8988T (cell line): ENCODE measurements at places on chromosomes 1 and 21.

DNA sequence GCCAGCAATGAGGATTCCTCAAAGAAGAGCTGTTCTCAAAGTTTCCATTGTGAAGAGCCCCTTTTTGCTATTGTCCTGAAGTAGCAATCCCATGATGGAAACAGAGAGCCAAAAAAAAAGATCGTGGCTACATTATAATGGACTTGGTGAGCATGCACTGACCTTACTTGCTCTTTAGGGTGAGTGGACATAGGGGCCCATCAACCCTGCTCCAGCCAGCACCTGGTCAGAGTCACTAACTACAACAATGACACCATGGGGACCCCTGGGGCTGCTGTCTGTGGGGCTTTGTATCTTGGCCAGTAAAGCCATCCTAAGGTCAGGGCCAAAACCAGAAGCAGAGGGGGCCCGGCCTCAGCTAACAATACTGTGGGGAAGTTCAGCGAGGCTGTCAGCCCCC lies 30.4 kb upstream of the RAB4A start:
- DNase-seq = no peak

- DNase-seq = no peak
Measured at GRCh38 chr1:88973520-88974137, 18.8 kb downstream of the KYAT3 start.

DNA sequence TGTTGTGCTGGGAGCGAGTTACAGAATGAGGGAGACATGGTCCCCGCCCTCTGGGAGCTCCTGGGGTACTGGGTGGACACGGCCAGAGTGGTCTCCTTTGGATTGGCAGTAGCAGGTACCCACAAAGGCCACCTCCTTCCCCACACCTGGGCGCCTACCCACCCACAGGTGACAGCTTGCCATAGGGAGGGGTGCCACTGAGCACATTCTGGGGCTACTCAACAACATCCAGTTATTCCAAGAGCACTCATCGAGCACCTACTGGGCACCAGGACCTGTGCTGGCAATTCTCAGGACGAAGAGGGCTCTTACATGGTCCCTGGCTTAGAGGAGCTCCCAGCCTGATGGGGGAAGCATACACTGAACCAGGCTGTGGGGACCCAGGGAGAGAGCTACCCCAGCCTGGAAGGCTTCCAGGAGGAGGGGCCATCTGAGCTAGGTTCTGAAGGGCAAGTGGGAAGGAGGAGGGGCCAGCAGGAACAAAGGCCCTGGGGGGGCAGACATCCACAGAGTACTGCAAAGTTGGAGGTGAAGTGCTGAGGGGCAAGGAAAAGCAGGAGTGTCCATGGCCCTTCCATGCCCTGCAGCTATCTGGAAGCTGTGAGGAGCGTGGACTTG lies 22.0 kb downstream of the MRPL37 start:
- DNase-seq = no peak

GRCh38 chr1:192929597-192929996 lies 120.8 kb downstream of the RGS2 start:
- no peak for DNase-seq

DNA sequence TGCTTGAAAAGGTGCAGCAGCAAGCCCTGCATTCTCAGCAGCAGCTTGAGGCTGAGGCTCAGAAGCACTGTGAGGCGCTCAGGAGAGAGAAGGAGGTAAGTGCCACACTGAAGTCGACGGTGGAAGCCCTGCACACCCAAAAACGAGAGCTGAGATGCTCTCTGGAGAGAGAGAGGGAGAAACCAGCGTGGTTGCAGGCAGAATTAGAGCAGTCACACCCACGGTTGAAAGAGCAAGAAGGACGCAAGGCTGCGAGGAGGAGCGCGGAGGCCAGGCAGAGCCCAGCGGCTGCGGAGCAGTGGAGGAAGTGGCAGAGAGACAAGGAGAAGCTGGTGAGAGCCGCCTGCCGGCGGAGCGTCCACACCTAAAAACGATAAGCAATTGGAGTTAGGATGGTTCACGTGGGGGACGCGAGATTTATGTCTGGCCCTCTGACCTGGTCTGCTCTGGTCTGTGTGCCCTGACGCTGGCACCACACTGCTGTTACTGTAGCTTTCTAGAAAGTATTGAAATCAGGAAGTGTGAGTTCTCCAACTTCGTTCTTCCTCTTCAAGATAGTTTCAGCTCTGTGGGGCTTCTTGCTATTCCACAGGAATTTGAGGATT lies 26.7 kb upstream of the DIP2A start:
- DNase-seq = no peak

DNA sequence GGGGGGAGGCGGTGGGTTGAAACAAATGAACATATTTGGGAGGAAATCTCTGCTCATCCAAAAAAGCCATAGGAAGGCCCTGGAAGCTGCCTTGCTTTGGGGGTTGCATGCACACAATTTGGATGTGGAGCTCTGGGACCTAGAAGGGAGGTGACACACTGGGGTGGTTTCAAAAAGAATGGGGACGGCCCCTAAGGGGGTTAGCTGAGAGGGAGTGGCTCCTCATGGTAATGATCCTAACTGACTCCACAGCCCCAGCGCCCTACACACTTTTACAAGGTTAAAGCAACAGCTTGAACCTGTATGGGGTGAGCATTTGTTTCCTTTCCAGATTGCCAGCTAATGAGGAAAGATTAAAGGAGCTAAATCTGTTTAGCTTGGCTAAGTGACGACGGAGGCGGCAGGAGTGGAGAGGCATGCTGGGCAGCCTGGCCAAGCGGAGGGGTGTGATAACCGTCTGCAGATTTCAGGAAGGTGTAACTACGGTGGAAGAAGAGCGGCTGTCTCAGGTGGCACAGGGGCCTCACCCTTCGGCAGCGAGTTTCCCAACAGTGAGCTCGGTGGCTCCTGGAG lies 107.3 kb downstream of the RNF220 start:
- no peak for DNase-seq

DNA sequence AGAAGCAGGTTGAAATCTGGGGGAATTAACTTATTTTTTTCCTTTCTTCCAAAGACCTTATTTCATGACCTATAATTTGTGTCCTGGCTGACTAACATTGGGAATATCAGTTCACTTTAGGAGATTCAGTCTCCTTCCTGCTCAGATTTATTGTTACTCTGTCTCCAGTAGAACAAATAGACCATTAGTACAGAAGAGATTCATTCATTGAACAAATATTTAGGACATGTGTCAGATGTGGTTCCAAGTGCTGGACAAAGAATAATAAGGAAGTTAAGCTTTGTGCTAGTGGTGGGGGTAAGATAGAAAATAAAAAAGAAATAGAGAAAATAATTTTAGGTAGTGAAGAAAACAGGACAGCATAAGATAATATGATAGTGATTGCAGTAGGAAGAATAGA lies 20.3 kb downstream of the ZMYM4 start:
- no peak for DNase-seq

DNA sequence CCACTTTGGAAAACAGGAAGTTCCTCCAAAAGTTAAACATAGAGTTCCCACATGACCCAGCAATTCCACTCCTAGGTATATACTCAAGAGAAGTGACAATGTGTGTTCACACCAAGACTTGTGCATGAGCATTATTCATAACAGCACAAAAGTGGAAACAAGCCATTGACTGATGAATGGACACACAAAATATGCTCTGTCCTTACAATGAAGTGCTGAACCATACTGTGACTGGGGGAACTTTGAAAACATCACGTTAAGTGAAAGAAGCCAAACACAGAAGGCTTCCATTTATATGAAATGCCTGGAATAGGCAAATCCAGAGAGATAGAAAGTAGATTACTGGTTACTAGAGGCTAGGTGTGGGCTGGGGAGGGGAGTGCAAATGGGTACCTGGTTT lies 150.3 kb downstream of the ZSCAN20 start:
- DNase-seq = no peak

DNA sequence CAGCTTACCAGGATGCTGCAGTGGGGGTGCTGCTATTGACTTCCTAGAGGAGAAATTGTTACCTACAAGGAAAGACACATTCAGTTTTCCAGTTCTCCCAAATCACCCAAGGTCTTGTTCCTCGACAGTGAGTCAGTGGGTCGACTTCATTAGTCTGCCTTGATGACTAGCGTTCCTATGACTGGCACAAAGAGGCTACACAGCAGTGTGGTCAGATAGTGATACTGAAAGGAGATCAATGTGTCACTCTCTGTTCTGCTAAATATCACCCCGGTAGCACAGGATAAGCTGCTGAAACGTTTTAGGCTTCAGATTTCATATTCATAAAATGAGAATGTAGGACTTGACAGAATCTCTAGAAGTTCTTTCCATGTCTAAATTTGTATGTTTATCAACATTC lies 357.4 kb downstream of the LMX1A start:
- no peak for DNase-seq

- no peak for DNase-seq
Measured at GRCh38 chr1:235138821-235139220, 10.2 kb upstream of the TOMM20 start.

GRCh38 chr1:77392486-77392885 lies 110.7 kb downstream of the AK5 start:
- no peak for DNase-seq

DNA sequence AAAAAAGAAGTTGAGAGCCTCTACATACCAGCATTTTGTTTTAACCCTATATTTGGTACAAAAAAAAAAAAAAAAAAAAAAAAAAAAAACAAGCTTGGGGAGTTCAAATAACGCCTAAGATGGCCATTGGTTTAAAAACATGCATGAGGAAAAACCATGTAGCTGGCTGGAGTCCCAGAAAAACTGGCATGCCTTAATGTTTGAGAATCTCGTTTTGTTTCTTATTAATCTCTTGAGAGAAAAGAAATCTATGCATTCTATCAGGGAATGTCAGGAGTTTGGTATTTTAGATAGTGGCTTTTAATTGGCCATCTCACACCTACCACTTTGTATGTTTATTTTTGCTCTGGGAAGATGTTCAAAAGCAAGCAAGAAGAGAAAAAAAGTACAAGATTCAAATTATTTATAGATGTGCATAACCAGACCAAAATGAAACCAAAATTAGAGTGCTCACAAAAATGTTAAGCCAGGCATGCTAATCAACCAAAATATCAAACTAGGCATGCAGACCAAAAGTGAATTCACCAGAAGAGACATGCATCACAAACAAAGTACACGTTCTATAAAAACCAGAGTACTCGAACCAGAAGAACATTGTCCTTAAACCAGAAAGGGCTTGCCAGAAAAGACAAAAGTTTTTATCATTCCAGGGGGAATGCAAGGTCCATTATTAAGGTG lies 156.6 kb downstream of the AK5 start:
- no peak for DNase-seq

DNA sequence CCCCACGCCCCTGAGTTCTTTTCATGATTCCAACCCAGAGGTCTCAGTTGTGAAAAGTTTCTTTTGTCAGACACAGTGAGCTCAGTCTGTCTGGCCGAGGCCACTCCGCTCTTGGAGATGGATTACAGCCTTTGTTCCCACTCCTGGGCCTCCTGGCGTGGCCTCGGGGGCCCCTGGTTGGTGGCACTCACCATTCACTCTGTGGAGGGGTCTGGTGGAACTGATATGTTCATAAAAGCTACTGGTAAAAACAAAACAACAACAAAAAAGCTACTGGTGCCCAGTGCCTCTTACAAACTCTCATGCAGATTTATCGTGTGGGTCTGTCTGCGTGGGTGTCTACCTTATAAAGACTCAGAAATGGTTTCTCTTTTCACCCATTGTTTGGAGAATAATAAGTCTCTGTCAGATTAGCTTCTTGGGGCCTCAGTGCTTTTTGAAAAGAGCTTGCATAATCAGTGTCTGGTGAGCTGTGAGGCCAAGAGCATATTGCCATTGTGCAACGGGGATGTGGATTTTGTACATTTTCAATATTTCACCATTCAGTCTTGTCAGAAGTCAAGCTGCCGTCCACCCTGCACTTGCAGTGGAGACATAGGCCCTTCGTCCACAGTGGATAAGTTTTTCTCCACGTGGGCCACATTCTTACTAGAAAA lies 86.7 kb downstream of the GALNT2 start:
- no peak for DNase-seq

DNA sequence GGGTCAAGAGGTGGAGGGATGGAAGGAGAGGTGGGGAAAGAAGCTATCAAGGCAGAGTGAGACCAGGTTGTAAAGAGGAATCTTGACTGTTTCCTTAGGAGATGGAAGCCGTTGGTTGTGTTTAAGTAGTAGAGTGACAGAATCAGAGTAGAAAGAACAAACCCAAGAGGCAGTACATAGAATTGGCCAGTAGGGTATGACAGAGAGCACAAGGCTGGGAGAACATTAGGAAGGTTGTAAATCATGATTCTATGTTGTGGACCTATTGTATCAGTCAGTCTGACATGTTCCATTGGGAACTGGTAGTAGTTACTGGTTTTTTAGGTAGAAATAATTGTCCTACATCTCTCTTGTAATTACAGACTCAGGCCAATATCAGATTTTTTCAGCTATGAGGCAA lies 486.9 kb upstream of the USP24 start:
- DNase-seq = no peak

DNA sequence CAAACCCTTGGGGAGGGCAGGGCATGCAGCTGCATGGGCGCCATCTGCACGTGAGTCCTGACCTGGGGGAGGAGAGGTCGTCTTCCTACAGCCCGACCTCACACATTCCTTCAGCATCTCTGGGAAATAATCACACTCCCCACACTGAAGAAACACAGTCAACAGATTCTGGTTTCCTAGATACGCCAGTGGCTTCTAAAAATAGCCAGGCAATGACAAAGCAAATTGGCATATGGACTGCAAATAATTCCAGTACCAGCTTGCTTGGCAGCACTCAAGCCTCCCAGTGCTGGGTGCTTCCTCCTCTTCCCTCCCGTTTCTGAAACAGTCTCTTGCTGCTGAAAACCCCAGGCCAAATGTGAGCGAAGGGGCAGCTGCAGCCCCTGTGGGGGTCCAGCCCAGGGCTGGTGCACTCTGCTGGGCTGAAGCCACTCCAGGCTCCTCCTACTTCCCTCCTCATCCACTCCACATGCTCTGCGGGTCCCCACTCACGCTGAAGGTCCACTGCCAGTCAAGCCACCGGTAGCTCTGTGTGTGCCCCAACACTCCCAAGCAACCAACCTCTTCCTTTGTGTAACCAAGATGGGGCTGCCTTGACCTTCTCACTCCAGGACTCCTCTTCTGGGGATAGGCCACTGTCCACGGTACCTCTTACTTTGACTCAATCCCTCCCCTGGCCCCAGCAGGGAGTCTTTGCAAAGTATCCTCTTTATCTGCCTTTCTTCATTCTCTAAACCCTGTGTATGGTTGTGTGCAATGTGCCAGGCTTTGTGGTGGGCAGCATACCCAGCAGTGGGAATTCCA lies 69.0 kb downstream of the KCND3 start:
- DNase-seq = no peak

DNA sequence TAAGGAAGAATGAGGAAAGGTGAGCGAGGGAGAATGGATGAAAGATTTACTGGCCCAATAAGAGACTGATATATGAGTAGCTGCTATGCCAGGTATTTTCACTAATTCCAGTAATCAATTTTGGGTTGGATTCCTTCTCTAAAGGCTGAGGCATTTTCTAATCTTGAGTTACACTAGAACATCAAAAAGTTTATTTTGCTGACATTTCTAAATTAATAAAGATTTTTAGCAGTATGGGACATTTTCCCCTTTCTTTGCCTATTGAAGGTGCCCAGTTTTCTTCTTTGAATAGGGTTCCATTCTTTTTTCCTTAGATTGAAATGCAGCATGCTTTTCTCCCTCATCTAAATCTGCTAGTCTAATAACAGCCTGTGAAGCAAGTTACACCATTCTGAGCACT lies 52.9 kb downstream of the ZNHIT6 start:
- DNase-seq = no peak

- DNase-seq = no peak
Measured at GRCh38 chr1:39080831-39081270, 54.7 kb downstream of the NDUFS5 start.

- DNase-seq = no peak
Measured at GRCh38 chr1:167369933-167370332, 148.4 kb downstream of the CD247 start.
